ENCODE measurements at places on chromosomes 1 and 21. TPM values are rescaled to one million over a fixed set of nuclear protein-coding genes. Genes with fewer than 3 reads are reported as not detected.

- DNase-seq = no peak
Measured at GRCh38 chr1:211019266-211019665, 114.7 kb downstream of the KCNH1 start.

- no peak for DNase-seq
Measured at GRCh38 chr1:98306517-98307089, 354.9 kb upstream of the SNX7 start.

GRCh38 chr1:20095564-20096434, 23.5 kb downstream of the PLA2G2D start:
- DNase-seq = no peak

GRCh38 chr1:246790364-246790763, 66.2 kb downstream of the SCCPDH start:
- no peak for DNase-seq

DNA sequence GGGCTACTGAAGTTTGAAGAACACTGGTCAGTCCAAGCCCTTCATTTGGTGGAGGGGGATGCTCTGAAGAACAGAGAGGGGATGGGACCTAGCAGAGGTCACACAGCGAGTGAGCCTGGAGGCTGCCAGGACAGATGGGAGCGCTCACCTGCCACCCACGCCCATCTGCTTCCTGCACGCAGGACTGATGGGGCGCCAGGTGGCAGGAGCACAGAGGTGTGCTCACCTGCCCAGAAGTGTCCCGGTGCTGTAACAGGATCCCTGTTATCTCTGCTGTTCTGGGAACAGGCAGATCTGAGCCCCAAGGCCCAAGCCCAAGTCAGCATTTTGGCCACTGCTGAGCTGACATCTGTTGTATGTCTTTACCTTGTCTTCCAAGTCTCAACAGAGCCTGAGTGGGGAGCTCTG, 40.5 kb downstream of the EPHB2 start:
- no peak for DNase-seq

DNA sequence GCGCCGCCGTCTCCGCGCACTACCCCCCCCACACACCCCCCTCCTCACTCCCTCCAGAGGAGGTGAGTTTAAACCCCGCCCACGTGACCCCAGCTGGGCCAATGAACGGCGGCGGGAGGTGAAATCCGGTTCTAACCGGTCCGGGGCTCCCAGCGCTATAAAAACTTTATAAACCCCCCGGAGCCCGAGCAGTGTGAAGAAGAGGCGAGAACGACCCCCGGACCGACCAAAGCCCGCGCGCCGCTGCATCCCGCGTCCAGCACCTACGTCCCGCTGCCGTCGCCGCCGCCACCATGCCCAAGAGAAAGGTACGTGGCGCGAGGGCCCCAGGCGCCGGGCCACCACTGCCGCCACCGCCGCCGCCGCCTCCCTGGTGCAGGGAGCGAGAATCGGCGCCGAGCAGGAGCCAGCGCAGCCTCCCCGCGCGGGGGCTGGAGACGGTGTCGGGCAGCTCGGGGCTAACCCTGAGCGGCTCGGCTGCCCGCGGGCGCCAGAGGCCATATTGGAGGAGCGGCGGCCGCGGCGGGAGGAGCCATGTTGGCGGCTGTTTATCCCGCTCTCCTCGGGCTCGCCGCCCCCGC, at the start of gene HMGN2:
Gene HMGN2 (plus strand): TSS at position 121 of the 581 bp plus-strand sequence. CDS start 173 bp downstream, at position 294.
- DNase-seq = peak; percentile 93

DNA sequence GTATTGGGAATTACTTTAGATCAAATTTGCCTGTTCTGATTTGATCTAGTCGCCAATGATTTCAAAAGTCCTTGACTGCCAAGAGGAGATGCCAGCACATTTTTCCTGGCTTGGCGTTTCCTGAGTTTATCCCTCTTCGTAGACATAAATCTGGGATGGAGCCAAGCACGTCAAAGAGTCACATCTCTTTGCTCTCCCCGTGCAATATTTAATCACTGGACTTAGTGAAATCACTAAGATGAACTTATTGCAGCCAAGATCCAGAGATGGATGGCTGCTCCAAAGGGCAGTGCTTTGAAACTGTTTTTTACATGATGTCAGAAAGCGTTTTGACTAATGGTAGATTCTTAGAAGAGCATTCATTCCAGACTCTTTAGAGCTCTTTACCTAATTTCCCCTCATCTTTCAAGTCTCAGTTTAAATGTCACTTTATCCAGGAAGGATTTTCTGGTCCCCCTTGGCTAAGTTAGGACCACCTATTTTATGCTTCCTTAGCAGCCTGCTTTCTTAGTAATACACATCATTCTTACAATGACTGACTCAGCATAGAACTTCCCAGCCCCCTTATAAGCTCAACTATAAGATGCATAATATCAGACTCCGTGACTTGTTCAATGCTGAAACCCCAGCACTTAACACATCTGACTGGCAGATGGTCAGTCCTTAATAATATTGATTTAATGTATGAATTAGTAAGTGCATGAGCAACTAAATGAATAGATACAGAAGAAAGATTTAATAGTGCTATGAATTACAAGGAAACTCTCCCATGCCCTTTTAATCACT, 94.4 kb upstream of the GREM2 start:
- no peak for DNase-seq

DNA sequence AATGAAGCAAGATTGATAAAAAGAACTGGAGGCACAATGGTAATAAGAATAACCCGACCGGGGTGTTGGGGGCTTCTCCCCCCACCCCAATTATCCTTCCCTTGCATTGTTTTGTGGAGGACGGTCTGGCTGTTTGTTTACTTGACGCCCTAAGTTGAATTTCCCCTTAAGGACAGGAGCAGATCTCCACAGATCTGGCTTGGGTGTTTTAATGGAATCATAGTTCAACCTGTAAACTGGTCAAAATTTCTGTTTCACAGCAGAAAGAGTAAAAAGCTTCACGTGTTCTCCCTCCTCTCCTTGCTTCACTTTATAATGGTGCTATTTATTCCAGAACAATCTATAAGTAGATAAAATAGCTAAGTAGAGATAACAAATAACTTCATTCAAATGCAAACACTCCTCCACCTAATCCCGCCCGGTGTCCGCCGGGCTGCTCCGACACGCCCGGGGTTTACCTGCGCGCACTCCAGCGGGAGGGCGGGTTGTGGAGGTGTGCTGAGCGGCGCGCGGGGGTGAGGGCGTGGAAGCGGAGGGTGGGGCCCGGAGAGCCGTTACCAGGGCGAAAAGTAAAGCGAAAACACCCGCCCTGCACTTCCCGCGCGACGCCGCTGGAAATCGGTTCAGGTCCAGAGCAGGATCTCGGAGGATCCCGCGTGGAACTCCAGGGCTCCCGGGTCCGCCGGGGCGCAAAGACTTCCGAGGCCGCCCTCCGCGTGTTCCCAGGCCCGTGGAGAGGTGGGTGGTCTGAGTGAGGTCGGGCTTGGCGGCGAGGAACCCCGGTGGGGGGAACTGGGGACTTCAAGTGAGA, 2.0 kb upstream of the ATF3 start:
- DNase-seq = no peak

DNA sequence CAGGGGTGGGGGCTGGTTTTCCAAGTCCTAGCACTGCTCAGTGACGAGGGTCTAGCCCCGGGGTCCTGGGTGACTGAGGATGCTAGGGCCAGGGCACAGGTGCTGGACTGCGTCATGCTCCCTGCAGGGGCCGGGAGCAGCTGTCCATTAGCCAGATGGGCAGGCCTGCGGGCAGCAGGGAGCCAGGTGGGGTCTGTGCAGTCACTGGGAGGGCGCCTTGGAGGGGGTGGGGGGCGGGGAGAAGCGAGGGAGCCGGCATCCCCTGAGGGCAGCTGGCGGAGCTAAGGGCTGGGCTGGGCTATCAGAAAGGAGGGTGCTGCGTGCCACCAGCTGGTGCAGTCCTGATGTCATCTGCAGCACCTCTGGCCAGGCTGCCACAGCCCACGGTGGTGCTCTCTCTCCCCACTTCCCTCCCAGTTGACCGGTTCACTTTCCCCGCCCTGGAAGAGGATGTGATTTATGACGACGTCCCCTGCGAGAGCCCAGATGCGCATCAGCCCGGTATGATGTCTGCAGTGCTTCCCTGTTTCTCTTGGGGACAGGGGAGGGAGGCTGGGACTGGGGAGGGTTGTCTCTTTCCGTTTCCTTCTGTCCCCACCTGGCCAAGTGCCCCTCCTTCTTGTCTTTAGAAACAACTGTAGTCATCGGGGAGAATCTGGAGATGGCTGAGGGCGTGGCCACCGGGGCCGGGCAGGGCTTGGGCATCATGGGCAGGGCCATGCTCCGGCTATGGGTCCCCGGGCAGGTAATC, 63.8 kb downstream of the ARHGEF10L start:
- DNase-seq = no peak

DNA sequence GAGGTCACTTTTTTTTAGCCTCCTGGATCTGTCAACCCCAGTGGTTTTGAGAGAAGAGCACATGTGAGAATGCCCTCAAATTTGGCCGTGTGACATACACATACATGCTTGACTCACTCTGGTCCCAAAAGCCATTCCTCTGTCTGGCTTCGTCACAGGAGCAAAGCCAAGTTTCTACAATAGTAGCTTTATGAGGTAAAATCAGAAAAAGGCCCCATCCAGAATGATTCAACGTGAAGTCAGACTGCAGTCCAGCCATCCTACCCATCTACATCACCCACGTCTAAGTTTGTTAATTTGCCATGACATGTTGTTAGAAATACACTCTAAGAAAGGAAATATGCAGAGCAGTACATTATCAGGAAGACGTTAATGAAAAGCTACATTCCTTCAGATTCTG, 245.2 kb downstream of the SDCCAG8 start:
- DNase-seq = no peak

DNA sequence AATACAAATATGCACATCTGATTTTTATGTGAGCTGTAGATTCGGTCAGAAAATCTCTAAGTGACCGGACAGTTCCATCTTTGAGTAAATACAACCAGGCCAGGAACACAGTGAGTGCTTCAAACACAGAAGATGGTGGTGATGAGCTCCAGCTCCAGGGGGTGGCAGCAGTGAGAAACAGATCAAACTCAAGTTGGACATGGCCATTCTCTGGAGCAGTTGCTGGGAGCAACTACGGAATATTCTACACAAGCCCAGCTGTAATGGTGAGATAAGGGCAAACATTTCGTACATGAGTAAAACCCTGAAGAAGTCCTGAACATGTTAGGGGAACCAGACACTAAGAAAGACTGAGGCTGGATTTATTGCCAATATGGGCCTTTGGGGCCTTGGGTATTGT, 100.7 kb downstream of the BARHL2 start:
- DNase-seq = no peak

DNA sequence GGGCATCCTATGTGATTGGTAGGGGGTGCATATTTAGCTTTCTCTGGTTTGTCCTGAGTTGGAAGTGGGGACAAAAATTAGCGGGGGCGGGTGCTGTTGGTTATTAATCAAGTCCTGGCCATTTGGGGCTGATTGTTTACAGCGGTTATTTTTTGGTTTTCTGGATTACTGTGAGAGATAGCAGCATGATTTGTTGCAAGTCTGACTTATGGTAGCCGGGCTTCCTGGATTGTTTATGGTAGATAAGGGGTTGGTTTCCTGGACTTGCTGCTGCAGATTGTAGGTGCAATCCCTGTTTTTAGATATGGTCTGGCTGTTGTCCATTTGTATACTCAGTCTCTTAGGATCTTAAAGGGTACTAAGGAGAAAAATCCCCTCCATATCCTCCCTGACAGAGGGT, 12.1 kb upstream of the PROK1 start:
- no peak for DNase-seq

- no peak for DNase-seq
Measured at GRCh38 chr1:212035835-212036605, 472 bp downstream of the DTL start.

DNA sequence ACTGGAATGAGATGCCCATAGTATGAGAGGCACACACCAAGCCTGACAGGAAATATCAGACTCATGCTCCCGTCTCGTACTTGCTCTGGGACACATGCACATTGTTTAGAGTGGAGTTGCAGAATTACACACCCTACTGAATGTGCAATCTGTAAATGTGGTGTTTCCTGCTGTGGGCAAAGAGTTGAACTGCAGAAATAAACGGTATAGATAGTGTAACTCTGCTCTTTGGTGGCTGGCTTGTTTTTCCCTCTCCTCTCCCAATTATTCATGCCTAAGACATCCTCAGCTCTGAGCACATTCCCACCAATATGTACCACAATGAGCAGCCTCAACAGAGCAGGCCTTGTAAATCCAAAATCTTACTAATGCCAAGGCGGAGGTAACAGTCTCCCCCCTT, 90.1 kb upstream of the DIRAS3 start:
- DNase-seq = no peak

DNA sequence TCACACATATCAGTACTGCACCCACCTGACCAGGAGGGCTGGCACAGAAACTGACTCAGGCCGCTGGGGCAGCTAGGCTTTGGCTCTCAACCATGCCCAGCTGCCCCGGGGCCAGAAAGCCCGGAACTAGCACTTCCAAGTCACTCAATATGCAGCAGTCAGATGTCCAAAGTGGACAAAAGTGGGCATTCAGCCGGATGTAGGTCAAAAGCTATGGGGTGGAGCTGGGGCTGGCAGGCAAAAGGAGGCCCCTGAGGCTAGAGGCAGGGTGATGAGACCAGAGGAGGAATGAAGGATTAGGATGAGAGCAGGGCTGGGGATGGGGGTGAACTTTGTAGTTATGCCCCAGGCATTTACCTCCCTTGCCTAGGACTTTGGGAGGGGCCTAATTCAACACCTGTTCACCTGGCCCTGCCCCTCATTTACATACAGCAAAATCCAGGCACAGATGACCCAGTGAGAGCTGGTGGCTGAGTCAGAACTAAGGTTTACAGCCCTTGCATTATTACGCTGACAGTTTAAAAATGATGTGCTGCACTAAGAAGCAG, 30.7 kb upstream of the EDN2 start:
- DNase-seq = no peak

The CA6 gene
- not detected for total RNA-seq

The TAS1R1 gene
- 0.28 TPM for total RNA-seq

The COL6A1 gene
- total RNA-seq = 692 TPM

The DIRAS3 gene
- 55.2 TPM for total RNA-seq

The FCRL2 gene
- total RNA-seq = not detected

The ANXA9 gene
- total RNA-seq = 1.0 TPM

The NUDT17 gene
- 5.1 TPM for total RNA-seq

The BMP8B gene
- total RNA-seq = 0.47 TPM

The CCT8 gene
- 105 TPM for total RNA-seq

The BATF3 gene
- 1.0 TPM for total RNA-seq

All from ovary (tissue), 10 donors.